ENCODE measurements at places on chromosomes 1 and 21. TPM values are rescaled to one million over a fixed set of nuclear protein-coding genes. Genes with fewer than 3 reads are reported as not detected.

Gene GLMP
- total RNA-seq = 38.3 TPM

DNA sequence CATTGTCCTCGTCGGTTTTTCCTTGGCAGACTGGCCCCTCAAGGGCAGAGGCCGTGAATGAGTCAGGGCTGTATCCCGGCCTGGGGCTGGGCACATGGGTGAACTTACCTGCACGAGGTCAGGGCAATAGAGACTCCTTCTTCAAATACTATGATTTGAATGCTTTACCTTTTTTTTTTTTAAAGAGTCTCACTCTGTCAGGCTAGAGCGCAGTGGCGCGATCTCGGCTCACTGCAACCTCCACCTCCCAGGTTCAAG is 5.0 kb downstream of the LAPTM5 start:
- no peak for DNase-seq

DNA sequence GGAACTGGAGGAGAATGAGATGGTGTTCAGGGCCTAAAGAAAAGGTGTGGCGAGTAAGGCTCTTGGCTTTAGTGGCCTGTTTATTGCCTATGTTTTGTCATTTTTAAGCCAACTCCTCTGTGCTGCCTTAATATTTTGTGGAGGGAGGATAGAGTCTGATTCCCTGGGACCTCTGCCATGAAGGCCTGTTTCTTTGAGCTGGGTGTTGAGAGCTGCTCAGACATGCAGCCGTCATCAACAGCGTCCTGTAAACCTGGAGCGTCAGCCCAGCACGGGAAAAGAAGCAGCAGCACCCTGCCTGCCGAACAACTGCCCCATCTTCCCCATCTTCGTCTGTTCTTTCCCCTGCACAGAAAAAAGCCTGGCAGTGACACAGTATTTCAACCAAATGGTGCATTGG is 27.1 kb upstream of the SNX27 start:
- DNase-seq = no peak

GRCh38 chr1:116908820-116909511 is 750 bp upstream of the PTGFRN start:
- no peak for DNase-seq

All from lung microvascular endothelial cell (primary cell).